NCI-H524 (cell line): ENCODE measurements at places on chromosomes 6 and 20.
A peak's percentile ranks its signal among the peaks of the same experiment; 100 is the strongest.

DNA sequence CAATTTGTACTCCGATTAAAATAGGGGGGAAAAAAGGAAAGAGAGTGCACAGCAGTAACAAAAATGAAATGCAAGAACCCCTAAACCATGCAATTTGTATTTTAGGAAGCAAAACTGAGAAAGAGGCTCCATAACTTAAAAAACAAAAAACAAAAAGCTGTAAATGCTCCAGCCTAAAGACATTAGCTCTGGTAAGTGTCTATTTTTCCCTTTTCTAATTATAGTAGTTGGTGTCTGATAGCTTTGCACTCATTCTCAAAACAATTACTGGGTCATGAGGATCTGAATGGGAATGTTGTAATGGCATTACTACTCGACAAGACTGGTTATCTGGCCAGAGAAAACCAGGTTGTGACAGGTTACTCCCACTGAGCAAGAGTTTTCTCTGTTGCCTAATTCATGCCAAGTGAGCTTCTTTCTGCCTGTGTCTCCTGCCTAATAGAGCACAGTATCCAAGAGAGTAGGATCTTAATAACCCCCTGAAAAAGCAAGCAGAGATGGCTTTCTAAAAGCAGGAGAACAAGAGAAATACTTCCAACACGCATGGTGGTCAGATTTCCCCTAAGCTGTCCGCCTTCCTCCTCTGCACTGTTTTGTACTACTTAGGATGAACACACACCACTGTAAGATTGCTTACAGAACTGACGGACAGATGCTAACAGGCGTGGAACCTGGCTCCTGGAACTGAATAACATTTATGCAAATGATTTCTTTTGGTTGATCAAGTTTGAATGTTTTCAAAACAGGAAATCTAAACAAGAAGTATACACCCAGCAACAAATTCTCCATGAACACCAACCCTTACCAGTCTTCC is 86.4 kb downstream of the FKBP5 start:
- DNase-seq: no peak

DNA sequence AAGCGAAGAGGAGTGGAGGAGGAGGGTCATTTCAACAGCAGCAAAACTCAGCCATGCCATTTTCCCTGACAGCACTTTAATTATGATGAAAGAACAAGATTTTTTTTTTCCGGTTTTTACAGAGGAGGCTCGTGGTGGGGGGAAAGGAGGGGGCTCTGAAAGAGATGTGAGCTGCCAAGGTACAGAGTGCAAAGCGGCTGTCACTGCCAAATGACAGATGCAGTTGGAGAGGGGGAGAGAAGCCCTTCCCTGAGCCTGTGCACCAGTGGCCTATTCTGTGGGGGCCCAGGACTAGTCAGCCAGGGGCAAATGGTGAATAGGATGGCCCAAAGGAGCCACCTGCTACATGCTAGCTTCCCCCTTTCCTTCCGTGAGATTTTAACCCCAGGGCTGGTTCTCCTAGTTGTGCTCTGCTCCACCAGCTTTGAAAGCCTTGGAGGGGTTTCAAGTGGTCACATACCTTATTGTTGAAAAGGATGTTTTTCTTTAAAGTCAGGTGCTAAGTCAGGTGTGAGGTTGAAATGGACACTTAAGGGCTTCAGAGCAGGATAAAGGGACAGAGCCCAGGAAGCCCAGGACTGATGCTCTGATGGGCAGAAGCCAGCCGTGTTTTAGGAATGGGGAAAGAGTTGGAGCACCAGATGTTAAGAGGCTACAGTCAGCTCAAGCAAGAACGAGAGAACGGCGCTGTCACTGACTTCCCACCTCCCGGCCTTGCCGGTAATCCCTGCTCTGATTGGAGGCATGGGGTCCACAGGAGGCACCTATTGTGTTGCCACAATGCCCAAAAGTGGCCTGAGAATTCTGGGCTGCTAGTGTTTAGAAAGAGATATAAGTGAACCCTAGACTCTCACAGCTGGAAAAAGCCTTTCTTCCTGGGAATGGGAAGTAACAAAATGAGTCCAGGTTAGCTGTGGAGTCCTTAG is 24.8 kb downstream of the GNAS start:
- DNase-seq: peak; percentile 60

GRCh38 chr6:115643762-115644161 is 416.9 kb downstream of the FRK start:
- DNase-seq: no peak

- no peak for DNase-seq
Observed at GRCh38 chr6:54361734-54362133, 53.5 kb downstream of the TINAG start.

DNA sequence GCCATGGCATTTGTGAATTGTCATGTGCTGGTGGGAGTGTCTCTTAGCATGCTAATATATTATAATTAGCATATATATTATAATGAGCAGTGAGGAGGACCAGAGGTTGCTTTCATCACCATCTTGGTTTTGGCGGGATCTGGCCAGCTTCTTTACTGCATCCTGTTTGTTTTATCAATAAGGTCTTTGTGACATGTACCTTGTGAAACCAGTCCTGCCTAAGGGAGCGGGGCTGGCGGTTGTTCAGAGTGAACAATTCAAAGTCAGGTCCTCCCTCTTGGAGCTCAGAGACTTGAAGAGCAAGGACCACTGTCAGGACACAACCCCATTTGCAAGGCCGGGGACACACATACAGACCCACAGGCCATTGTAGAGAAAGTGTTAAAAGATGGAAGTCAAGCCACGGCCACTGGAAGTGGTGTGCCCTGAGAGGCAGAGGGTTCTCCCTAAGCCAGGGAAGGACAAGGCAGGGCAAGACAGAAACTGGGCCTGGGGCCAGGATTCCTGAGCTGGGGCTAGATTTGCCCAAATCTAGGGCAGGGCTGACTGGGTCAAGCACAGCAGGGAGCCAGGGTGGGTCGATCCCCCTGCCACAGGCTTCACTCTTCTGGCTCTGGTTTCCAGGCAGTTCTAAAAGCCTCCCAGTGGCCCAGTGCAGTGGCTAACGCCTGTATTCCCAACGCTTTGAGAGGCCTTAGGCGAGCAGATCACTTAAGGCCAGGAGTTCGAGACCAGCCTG is 14.2 kb downstream of the SLC52A3 start:
- no peak for DNase-seq

GRCh38 chr6:7819431-7820015 is 91.1 kb downstream of the TXNDC5 start:
- DNase-seq: no peak

DNA sequence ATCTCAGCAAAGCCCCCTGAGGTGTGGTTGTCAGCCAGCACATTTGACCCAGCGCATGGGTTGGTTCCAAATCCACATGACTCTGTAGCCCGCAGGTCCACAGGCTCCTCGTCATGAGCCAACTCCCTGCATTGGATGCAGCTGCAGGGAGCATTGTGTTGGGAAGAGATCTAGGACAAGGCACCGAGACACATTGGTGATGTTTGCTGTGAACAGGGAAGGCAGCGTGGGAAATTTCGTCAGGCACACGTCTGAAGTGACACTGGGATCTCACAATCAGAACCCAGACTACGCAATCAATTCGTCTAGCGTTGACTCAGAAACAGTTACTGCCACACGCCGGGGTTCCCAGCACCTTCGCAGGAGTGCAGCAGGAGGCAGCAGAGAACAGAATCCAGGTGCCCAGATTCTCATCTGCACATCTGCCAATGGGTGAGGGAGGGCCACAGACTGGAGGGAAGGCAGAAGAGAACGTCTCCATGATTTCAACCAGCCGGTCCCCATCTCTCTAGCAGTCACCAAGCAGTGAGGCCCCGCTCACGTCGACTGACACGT is 177.0 kb downstream of the TTLL2 start:
- peak; percentile 37 for DNase-seq

DNA sequence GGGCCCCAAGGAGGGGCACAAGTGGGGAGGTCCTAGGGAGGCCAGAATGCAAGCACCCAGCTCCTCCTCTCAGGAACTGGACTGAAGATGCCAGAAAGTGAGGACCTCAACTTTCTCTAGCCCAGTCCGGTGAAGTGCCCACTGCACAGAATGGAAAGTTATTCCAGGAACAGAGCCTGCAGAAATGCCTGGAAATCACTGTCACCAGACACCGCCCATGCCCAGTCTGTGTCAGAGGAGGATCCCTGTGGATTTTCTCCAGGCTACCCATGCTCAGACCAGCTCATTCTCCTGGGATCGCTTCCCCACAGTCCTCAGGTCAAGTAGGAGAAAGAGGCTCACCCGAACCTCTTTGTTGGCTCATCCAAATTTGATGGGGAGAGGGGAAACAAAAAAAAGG is 6.5 kb downstream of the PRPH2 start:
- DNase-seq: no peak

- DNase-seq: no peak
Observed at GRCh38 chr6:118724211-118724610, 72.8 kb upstream of the CEP85L start.

DNA sequence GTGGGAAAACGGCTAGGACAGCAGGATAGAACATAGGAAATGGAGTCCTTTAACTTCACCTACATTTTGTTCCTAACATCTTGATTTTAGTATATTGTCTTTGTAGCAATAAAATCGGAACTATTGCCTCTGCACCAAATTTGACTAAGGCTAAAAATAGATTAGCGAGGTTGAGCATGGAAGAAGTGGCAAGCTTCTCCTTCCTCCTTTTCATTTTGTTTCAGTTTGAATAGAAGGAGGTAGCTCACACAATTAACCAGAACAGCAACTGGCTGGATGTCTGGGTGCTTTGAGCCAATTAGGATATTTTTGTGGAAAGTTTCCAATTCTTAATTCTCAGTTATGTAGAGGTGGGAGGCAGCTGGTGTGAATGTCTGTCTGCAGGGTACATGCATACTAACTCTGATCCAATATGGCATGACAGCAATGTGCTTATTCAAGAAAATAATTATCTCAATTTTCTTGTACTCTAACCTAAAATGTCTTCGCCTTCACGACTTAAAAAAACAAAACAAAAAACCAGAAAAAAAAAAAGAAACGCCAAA is 3.1 kb upstream of the HECA start:
- no peak for DNase-seq

GRCh38 chr20:48959899-48960550 is 38.5 kb downstream of the ARFGEF2 start:
- DNase-seq: no peak

GRCh38 chr20:58340853-58341252 is 31.3 kb downstream of the RAB22A start:
- no peak for DNase-seq
